ENCODE measurements at places on chromosomes 7 and 10.

- DNase-seq, result no peak
These were observed 60.8 kb downstream of the CARD11 start for GRCh38 chr7:2982831-2983230.

- DNase-seq, result no peak
These were observed 173.9 kb downstream of the ZNF438 start for GRCh38 chr10:30857803-30858202.

- no peak for DNase-seq
These were observed 611.2 kb downstream of the SDK1 start for GRCh38 chr7:3912291-3912690.

GRCh38 chr7:98295467-98296192 is 14.1 kb downstream of the BRI3 start:
- no peak for DNase-seq

DNA sequence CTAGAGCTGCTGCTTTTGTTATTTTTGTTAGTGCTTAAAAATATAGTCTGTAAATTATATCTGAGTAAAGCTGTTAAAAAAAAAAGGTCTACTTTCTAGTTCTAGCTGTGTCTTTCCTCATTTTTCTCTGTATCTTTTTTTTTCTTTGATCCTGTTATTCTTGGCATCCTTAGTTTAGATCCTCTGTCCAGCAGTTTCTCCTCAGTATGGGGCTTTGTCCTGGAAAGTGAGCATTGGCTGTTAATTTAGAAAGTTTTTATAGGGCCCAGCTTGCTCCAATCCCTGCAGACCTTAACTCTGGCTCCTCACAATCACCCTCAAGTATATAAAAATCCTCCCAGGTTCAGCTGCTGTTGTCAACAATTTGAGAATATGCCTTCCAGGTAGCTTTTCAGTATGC is 23.5 kb downstream of the DDX50 start:
- no peak for DNase-seq

- no peak for DNase-seq
These were observed 161.4 kb downstream of the ELMO1 start for GRCh38 chr7:37287131-37287855.

- DNase-seq, result peak; percentile 57
These were observed 14.7 kb downstream of the GRID2IP start for GRCh38 chr7:6536262-6537260.

- DNase-seq, result no peak
These were observed 343.0 kb upstream of the PODXL start for GRCh38 chr7:131899271-131900030.

GRCh38 chr7:152516216-152516615 is 80.4 kb upstream of the KMT2C start:
- DNase-seq, result no peak

- no peak for DNase-seq
These were observed 44.0 kb downstream of the PWWP2B start for GRCh38 chr10:132440791-132441565.

- DNase-seq, result no peak
These were observed 1021.3 kb downstream of the XPNPEP1 start for GRCh38 chr10:108901781-108902618.

- DNase-seq, result no peak
These were observed 11.1 kb downstream of the LIPA start for GRCh38 chr10:89240519-89240918.

- no peak for DNase-seq
These were observed 501.6 kb downstream of the TCERG1L start for GRCh38 chr10:130809761-130810515.

GRCh38 chr7:13829914-13830900 is 159.3 kb downstream of the ETV1 start:
- peak; percentile 11 for DNase-seq

DNA sequence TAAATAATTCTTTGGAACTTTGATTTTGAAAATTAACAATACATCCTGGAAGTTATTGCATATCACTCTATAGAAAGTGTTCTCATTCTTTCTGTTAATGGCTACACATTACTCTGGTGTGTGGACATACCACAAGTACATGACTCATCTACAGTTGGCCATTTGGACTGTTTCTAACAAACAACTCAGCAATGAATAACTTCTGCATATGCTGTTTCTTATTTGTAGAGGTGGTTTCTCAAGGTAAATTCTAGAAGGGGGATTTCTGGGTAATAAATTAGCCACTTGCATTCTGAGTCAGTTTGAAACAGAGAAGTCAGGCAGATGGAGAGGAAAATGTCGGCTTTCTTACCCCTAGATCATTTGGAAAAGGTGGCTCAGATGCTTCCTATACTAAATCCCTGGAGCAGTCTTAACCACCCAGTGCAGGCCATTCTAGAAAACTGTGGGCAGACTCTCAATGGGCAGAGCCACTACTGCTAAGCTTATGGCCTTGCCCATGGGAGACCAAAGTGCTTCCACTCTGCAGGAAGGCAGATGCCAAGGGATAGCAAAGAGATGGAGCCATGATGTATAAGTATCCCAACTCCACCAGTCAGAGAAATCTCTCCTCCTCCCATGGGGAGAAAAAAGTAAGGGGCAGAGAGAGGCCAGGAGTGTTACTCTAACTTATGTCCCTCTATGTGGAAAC is 194.0 kb upstream of the PLPP4 start:
- no peak for DNase-seq

GRCh38 chr7:78492146-78492545 is 693.6 kb downstream of the PHTF2 start:
- no peak for DNase-seq

- no peak for DNase-seq
These were observed 116.2 kb downstream of the GLCCI1 start for GRCh38 chr7:8084836-8085235.

GRCh38 chr7:133165001-133165400 is 83.1 kb upstream of the CHCHD3 start:
- no peak for DNase-seq

DNA sequence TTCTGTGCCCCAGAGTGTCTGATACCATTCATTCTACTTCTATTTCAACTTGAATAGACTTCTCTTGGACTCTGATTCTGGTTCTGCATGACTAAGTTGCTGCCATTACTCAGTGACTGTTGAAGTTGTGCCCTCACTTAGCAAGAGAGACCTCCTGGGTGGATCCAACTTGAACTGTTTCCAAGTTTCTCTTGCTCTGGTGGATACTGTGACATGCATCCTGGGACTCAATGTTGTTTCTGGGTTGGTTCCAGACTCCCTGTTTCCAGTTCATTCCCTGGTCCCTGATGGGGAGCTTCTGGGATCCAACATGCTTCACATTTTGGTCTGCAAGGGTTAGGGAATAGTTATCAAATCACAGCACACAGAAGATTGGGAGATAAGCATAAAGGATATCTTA is 26.2 kb upstream of the PRPF18 start:
- no peak for DNase-seq

- DNase-seq, result peak; percentile 69
These were observed 33.7 kb downstream of the NRBF2 start for GRCh38 chr10:63166742-63167258.

GRCh38 chr7:71409550-71410157 is 277.7 kb downstream of the GALNT17 start:
- DNase-seq, result no peak

DNA sequence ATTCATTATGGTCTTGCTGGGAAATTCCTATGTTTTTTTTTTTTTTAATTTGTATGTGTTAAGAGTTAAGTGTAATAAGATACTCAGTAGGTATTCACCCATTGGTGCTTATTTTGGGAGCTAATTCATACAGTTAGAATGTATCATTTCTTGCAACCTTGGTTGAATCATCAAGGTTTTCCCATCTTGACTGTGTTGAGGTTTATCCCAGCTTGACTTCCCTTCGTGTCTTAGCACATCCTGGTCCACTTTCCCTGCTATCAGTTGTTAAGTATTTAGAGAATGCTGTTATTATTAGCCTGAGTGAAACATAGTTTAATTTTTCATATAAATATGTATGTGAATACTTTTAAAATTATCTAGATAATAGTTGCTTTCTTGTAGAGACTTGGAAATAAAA is 20.8 kb downstream of the RALA start:
- DNase-seq, result no peak

GRCh38 chr7:75639071-75639885 is 99.5 kb downstream of the HIP1 start:
- no peak for DNase-seq

GRCh38 chr10:61486738-61487396 is 33.7 kb upstream of the TMEM26 start:
- no peak for DNase-seq

GRCh38 chr7:65216469-65216868 is 157.2 kb upstream of the ZNF92 start:
- no peak for DNase-seq

GRCh38 chr10:96208271-96208670 is 63.1 kb downstream of the BLNK start:
- no peak for DNase-seq

- no peak for DNase-seq
These were observed 7.8 kb upstream of the SFTPA1 start for GRCh38 chr10:79602953-79603352.

DNA sequence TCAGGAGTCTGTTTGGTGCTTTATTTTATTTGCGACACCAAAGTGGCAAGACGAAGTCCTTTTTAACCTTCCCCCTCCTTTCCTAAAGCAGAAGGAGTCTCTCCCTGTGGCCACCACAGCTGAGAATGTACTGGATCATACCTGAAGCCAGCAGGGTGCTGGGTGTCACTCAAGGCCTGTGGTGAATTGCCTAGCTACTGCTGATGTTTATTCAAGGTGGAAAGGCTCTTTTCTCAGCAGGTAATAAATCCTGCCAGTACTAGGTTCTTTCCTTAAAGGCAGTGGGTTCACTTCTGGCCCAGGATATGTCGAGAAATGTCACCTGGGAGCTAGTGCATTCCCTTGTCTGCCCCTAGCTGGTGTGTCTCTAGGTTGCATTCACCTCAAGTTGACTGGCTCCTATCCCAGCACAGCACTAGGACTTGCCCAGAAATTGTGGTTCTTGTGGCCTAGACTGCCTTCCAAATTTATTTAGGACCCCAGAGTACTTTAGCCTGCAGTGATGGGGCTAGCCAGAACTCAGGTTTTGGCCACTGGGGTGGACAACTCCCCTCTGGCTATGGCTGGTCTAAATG is 60.8 kb upstream of the FAM3C start:
- DNase-seq, result no peak
